ENCODE measurements at places on chromosomes 1 and 21. TPM values are rescaled to one million over a fixed set of nuclear protein-coding genes. Genes with fewer than 3 reads are reported as not detected.

TAGLN2 gene
- total RNA-seq = 336 TPM

BRINP3 gene
- not detected for total RNA-seq

FABP3 gene
- 0.50 TPM for total RNA-seq

RIT1 gene
- total RNA-seq = 54.8 TPM

LCE1C gene
- total RNA-seq = not detected

HPCA gene
- total RNA-seq = not detected

TSPEAR gene
- total RNA-seq = not detected

NR5A2 gene
- total RNA-seq = under 0.01 TPM

ADCY10 gene
- under 0.01 TPM for total RNA-seq

Measured in nasal cavity respiratory epithelium epithelial cell of viscerocranial mucosa (primary cell).